ENCODE measurements at places on chromosomes 2 and 18.
A peak's percentile ranks its signal among the peaks of the same experiment; 100 is the strongest.

DNA sequence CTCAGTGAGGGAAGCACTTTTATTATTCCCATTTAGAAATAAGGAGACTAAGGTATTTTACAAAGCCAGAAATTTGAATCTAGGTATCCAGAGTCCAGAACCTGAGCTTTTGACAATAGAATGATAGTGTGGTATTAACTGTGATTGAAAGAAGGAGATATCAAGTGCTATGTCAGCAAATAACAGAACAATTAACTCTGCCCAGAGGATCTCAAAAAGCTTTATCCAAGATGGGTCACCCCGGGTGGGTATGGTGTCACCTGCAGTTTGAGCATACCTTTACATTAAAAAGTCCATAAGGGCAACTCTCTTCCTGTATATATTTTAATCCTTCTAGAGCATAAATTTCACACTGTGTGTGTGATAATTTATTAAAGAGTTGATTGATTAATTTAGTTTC is 105.4 kb downstream of the LRP1B start:
- no peak overlapping the region for H3K27ac ChIP-seq
- no peak for DNase-seq
- no peaks in the 10 kb centered on the region for H3K36me3 ChIP-seq
- no peaks in the 10 kb centered on the region for H3K4me1 ChIP-seq
- no peaks in the 10 kb centered on the region for H3K27me3 ChIP-seq
- H3K4me3 ChIP-seq: no peak overlapping the region

DNA sequence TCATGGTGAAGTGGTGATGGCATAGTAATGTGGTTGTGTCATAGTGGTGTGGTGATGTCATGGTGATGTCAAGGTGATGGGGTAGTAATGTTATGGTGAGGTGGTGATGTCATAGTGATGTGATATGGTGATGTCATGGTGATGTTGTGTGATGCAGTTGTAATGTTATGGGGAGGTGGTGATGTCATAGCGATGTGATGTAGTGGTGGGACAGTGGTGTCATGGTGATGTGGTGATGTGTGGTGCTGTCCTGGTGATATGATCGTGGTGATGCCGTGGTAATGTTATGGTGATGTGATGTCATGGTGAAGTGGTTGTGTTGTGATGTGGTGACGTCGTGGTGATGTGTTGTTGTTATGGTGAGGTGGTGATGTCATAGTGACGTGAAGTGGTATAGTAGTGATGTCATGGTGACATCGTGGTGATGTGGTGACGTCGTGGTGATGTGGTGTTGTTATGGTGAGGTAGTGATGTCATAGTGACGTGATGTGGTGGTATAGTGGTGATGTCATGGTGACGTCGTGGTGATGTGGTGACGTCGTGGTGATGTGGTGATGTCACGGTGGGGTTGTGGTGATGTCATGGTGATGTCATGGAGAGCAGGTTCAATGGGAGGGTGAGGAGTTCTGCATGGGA is 242.7 kb upstream of the MYT1L start:
- H3K27ac ChIP-seq: no peak overlapping the region
- H3K4me3 ChIP-seq: no peak overlapping the region
- H3K4me1 ChIP-seq: no peaks in the 10 kb centered on the region

GRCh38 chr2:180705122-180705521 is 275.3 kb upstream of the UBE2E3 start:
- H3K27ac ChIP-seq: no peak overlapping the region
- H3K36me3 ChIP-seq: no peaks in the 10 kb centered on the region
- no peak overlapping the region for H3K4me3 ChIP-seq
- DNase-seq: no peak

DNA sequence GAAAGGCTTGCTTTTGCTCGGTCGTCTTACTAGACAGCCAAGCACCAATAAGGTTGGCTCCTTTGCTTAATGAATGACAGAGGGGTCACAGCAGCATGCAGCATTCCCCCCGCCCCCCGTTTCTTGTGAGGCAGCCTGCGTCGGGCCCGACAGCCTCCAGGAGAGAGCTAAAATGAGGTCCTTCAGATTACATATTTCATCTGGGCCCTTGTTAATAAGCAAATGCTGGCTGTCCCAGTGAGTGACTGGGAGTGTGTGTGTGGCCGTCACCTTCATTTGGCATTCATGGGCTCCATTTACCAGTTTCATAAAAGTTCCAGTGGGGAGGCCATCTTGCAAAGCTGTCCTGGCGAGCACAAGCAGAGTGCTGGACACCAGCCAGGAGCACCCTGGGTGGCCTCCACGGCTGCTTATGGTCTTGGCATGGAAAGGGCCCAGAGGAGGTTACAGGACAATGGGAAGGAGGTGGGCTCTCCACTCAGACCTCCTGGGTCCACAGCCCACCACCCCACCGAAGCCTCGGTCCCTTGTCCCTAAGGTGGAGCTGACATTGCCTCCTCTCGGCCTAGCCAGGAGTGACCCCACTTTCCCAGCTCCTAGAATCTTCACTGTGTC is 37.2 kb downstream of the ODC1 start:
- H3K27me3 ChIP-seq: no peaks in the 10 kb centered on the region
- peaks cover 32% of the 10 kb centered on the region for H3K36me3 ChIP-seq
- H3K27ac ChIP-seq: peak overlapping the region; percentile 65

- no peaks in the 10 kb centered on the region for H3K27me3 ChIP-seq
- DNase-seq: no peak
- H3K36me3 ChIP-seq: no peaks in the 10 kb centered on the region
- no peak overlapping the region for H3K4me3 ChIP-seq
These were observed 101.7 kb upstream of the MSH2 start for GRCh38 chr2:47301277-47301618.

GRCh38 chr2:62197011-62197924 is 1.4 kb downstream of the B3GNT2 start:
- H3K36me3 ChIP-seq: no peaks in the 10 kb centered on the region
- DNase-seq: peak; percentile 89
- peak overlapping the region; percentile 99 for H3K27ac ChIP-seq
- peaks cover 45% of the 10 kb centered on the region for H3K4me1 ChIP-seq
- H3K4me3 ChIP-seq: peak overlapping the region; percentile 86
- H3K27me3 ChIP-seq: no peaks in the 10 kb centered on the region

DNA sequence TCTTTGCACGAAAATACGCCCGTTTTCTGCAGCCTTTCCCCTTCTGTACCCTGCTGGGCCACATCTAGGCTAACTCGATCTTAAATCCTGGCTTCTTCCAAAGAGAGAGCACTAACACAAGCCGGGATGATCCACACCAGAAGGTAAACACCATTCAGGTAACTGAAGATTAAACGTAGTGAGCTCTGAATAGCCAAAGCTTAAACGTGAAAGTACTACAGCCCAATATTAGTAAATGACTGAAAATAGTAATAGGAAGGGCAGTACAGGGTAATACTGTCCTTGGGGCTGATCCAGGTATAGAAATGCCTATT is 422 bp upstream of the MRPL53 start:
- no peaks in the 10 kb centered on the region for H3K27me3 ChIP-seq
- peak overlapping the region; percentile 91 for H3K27ac ChIP-seq
- DNase-seq: no peak
- H3K36me3 ChIP-seq: peaks cover 26% of the 10 kb centered on the region
- peaks cover 18% of the 10 kb centered on the region for H3K4me1 ChIP-seq
- H3K4me3 ChIP-seq: peak overlapping the region; percentile 76

DNA sequence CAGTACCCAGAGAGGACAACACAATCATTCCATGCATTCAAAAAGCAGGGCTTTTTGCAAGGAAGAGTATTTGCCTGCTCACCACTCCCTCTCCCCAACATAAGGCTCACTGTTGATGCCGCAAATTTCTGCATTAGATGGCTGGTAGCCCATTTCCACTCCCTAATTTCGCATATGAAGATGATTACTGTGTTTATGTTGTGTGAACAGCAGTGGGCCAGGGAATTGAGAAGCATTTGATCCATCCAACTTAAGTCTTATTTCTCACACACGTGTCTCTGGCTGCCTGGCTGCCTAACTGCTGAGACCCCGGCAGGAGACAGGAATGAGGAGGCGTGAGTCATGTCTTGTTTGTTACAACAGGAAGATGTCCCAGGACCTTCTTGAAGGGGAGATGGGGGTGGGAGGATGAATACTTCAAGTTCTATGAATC is 294.1 kb downstream of the ALK start:
- H3K27ac ChIP-seq: no peak overlapping the region
- H3K27me3 ChIP-seq: no peaks in the 10 kb centered on the region
- H3K4me1 ChIP-seq: no peaks in the 10 kb centered on the region
- DNase-seq: no peak

- H3K4me3 ChIP-seq: no peak overlapping the region
- H3K36me3 ChIP-seq: no peaks in the 10 kb centered on the region
- H3K27me3 ChIP-seq: no peaks in the 10 kb centered on the region
- DNase-seq: no peak
These were observed 24.8 kb downstream of the FBLN7 start for GRCh38 chr2:112162956-112163355.

DNA sequence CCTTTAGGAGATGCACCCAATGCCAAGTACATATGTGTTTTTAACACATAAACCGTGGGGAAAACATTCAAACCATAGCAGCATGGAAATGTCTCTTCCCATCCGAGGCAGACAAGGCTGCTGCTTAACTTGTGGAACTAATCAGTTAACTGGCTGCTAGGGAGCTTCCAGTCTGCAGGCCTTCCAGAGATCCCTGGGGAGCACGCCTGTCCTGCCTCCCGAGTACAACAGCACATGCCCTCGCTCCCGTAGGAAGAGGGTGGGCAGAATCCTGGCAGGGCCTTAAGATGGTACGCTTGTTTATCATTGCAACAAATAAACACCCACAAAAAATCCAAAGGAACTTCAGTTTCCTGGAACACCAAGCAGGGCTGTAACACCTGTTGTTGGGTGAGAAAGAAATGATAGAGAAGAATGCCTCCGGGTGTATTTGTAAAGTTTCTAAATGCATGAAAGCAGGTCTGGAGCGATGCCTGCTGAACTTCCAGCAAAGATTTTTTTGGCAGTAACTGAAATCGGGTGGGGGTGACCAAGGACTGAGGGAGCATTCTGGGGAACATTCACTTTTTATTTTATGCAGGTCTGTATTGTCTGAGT is 56.2 kb downstream of the EDAR start:
- no peaks in the 10 kb centered on the region for H3K36me3 ChIP-seq
- DNase-seq: no peak
- H3K27ac ChIP-seq: no peak overlapping the region
- H3K4me1 ChIP-seq: no peaks in the 10 kb centered on the region
- H3K27me3 ChIP-seq: no peaks in the 10 kb centered on the region
- H3K4me3 ChIP-seq: no peak overlapping the region

DNA sequence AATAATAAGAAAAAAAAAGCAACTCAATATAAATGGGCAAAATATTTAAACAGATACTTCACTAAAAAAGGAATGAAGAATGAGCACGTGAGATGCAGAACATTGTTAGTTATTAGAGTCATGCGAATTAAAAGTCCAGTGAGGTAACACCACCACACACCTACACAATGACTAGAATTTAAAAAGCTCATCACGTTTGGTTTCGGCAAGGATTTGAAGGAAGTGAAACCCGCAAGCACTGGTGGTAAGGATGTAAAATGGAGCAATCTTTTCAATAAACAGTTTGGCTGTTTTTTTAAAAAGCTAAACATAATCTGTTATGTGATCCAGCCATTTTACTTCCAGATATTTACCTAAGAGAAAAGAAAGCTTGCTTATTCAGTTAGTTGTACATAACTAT is 1181.6 kb upstream of the CELF4 start:
- DNase-seq: no peak
- no peaks in the 10 kb centered on the region for H3K36me3 ChIP-seq
- no peaks in the 10 kb centered on the region for H3K4me1 ChIP-seq
- no peak overlapping the region for H3K27ac ChIP-seq
- no peak overlapping the region for H3K4me3 ChIP-seq

GRCh38 chr2:201126308-201127151 is 10.6 kb downstream of the CFLAR start:
- H3K27ac ChIP-seq: peak overlapping the region; percentile 100
- no peak for DNase-seq
- H3K4me3 ChIP-seq: peak overlapping the region; percentile 78
- no peaks in the 10 kb centered on the region for H3K36me3 ChIP-seq

DNA sequence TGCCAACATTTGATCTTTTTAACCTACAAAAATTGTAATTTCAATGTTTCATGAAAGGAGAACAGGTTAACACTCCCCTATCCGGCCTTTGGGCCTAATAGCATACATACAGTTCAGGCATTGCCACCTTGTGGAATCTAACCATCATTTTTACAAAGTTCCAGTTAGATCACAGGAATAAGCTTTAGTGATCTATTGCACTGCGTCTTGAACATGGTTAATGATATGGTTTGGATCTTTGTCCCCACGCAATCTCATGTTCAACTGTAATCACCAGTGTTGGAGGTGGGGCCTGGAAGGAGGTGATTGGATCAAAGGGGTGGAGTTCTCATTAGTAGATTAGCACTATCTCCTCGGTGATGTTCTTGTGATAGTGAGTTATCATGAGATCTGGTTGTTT is 58.2 kb upstream of the NEUROD1 start:
- no peak for DNase-seq
- H3K4me1 ChIP-seq: no peaks in the 10 kb centered on the region
- no peaks in the 10 kb centered on the region for H3K36me3 ChIP-seq

DNA sequence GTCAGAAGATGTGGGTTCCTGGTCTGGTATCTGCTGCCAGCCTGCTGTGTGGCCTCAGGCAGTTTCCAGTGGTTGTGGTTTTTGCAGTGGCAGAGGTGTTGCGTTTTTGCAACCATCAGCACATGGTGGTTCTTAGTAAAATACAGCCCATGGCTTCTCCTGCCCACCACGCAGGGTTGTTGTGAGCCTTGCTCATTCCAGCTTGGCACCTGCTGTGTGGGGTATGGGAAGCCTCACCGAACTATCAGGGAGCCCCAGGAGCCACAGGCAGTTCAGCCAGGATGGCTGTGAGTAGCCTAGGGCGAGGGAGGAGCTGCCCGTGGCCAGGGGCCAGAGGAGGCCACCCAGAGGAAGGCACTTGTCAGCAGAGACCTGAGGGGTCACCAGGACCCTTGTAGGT is 9.8 kb downstream of the ARID5A start:
- peak; percentile 61 for DNase-seq
- no peak overlapping the region for H3K27ac ChIP-seq
- H3K4me3 ChIP-seq: no peak overlapping the region
- H3K36me3 ChIP-seq: peaks cover 100% of the 10 kb centered on the region
- peaks cover 6% of the 10 kb centered on the region for H3K4me1 ChIP-seq
- H3K27me3 ChIP-seq: no peaks in the 10 kb centered on the region

DNA sequence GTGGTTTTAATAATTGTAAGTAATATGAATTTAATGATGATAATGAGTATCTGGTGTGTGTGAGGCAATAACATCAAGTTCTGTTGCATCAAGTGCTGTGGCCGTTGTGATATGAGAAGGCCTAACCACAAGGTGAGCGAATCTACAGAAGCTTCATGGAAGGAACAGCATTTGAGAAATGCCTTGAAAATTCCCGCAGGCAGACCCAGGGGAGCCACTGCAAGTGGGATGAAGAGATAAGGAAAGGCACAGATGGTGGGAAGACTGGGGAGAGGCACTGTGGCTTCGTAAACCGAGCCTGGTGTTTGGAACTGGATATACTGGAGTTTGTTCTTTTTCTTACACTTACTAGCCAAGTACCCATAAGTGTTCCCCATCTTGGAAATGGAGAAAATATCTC is 357.5 kb downstream of the PTPRM start:
- H3K4me3 ChIP-seq: no peak overlapping the region
- no peak overlapping the region for H3K27ac ChIP-seq
- H3K27me3 ChIP-seq: no peaks in the 10 kb centered on the region
- H3K4me1 ChIP-seq: no peaks in the 10 kb centered on the region

Measured in spleen (tissue), 13 donors.